ENCODE measurements at places on chromosomes 13 and 19.

DNA sequence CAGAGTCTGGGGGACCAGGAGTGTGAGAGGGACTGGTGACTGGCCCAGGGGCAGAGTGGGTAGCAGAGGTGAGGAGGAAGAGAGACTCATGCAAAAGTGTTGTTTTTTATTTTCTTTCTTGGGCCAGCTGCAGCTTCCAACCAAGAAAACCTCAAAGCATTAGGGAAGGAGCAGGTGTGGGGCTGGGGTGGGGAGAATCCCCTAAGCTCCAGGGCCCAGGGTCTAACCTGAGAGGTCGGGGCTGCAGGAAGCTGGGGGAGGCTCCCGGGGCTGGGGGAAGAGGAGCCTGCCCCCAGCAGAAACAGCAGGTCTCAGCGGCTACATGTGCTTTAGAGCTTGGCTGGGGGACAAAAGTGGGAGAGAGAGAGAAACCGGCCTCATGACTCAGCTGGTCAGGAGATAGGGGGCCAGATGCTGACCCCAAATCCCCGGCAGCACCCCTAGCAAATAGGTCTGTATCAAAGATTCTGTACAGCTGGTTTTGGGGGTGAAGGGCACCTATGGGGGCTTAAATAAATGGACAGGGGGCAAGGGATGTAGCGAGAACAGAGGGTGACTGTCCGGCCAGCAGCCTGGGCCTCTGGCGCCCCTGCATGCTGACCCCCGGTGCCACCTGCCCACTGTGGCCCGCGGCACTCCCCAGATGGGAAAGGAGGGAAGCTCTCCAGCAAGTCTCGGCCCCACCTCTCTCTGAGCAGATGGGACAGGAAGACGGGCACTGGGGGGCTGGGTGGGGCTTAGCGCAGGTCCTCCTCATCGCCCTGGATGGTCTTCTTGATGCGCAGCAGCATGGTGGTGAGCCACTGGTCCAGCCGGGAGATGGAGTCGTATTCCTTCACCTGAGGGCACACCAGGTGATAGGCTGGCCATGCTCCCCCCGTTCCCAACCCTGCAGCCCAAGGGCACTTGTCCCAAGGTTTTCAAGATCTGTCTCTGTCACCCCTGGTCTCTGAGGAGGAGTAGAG is 3.8 kb upstream of the KPTN start:
- DNase-seq = no peak

- DNase-seq = no peak
Measured at GRCh38 chr13:40172878-40173277, 493.6 kb downstream of the FOXO1 start.

GRCh38 chr13:79483086-79483706 is 2.2 kb downstream of the NDFIP2 start:
- DNase-seq = no peak

- no peak for DNase-seq
Measured at GRCh38 chr19:35120492-35120891, 4.9 kb downstream of the FXYD3 start.

- DNase-seq = no peak
Measured at GRCh38 chr19:8054169-8054568, 1.6 kb downstream of the CCL25 start.

- no peak for DNase-seq
Measured at GRCh38 chr13:40169476-40169875, 497.0 kb downstream of the FOXO1 start.

DNA sequence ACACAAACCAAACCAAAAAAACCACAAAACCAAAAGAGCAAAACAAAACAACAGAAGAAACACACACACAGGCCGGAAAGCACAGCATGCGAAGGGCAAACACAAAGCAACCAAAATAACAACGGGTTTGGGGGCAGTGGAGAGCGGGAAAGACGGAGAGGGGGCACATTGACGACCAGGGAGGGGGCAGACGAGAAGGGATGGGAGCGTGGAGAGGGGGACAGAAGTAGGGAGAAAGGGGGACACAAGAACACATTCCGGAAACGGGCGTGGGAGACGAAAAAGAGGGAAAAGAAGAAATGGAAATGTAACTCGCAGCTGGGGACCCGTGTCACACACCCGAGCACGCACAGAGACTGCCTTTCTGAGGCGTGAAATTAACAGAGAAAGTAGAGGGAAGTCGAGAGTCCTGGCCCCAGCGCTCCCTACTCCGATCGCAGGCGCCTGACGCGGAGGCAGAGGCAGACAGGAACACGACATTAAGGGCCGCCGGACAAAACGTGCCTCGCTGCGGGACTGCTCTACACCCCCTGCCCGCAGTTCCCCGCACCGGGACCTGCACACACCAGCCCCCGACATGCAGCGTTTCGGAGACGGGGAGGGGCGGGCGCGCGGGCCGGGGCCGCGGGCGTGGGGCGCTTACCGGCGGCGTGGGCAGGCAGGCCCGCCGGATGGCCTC is 652 bp downstream of the POU4F1 start:
- no peak for DNase-seq

- no peak for DNase-seq
Measured at GRCh38 chr19:35978832-35979365, 16.1 kb upstream of the SDHAF1 start.

All from stimulated activated CD4-positive, alpha-beta T cell treated with anti-CD3 and anti-CD28 coated beads, Interleukin-2, amount 100 ng/mL, for 24 hours (primary cell).